ENCODE measurements at places on chromosomes 12 and 14.

DNA sequence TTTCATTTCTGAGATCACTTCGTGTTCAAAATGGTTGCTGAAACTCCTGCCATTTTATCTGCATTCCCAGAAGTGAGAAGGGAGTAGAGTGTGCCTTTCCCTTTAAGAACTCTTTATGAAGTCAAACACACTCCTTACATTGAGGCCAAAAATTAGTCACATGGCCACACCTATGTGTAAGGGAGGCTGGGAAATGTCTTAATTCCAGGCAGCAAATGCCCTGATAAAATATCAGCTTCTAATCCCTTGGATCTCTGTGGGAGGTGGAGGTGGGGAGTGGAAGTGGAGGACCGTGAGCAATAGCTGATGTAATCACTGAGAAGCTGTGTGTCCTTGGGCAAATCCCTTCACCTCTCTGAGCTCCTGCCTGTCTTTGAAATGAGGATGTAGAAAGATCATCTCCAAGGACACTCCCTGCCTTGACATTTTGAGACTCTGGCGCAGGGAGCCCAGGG is 22.7 kb upstream of the ANKRD9 start:
- no peak for DNase-seq

GRCh38 chr14:65566820-65567522 is 154.4 kb downstream of the FUT8 start:
- DNase-seq = no peak

DNA sequence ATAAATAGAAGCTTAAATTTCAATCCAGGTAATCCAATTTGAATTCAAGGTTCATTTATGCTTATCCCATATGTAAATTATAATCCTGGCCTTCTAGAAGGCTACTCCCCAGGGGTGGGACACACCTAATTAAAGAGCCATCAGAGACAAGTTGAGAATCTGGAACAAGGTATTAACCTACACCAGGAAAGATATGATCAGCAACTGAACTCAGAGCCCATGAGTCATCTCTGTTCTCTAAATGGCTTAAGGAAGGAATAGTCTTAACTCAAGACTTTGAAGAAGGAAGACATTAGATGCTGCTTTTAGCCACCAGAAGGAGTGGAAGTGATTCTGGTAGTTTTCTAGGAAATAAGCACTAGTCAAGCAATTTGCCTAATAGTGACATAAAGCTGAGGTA is 88.0 kb downstream of the KIF21A start:
- DNase-seq = no peak

GRCh38 chr12:120439646-120440247 is 1.8 kb downstream of the COX6A1 start:
- DNase-seq = peak; percentile 22

GRCh38 chr12:25992026-25992782 is 33.7 kb downstream of the RASSF8 start:
- no peak for DNase-seq

- DNase-seq = no peak
Observed at GRCh38 chr12:74319886-74320285, 217.7 kb upstream of the ATXN7L3B start.

GRCh38 chr14:31880935-31881334 is 196.2 kb upstream of the ARHGAP5 start:
- DNase-seq = peak; percentile 47

DNA sequence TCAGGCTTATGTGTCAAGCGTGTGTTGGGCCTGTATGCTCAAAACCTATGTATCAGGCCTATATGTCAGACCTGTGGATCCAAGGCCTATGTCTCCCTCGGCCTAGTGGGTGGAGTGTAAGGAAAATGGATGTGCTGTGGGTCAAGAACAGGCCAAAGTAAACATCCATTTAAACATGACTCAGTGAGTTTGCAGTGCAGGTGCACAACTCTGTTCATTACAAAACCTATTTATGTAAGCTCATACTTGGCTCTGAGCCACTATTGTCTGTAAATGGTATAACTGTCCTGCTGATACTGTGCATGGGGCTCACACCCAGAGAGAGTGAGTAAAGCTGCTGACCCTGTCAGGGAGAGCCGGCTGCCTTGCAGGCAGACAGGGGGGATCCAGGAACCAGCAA is 249.7 kb upstream of the AVPR1A start:
- DNase-seq = no peak

DNA sequence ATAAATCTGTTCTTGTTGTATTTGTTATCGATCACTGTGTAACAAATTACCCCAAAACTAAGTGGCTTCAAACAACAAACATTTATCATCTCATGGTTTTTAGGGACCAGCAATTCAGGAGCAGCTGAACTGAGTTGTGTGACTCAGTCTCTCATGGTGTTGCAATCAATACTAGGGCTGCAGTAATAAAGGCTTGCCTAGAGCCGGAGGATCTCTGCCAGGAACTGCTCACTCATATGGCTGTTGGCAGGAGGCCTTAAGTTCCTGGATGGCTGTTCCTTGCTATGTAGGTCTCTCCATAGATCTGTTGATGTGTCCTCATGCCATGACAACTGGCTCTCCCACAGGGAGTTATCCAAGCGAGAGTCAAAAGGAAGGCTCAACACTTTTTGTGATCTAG is 3.8 kb upstream of the PSMC6 start:
- peak; percentile 98 for DNase-seq

DNA sequence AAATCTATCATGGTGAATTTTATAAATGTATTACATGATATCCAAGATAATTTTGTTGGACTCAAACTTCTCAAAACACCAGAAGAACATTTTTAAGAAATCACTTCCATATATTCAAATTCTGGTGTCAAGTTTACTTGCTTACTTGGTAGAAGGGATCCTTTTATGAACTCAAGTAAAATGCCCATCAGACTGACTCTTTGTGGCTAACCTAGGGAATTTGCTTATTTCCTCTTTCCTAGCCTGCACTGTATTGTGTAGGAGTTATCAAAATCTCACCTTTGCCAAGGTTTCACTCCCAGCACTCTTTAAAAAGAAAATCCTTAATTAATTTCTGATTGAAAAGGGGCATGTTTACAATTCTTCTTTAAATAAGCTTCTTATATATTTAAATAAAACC is 196.5 kb downstream of the DUSP6 start:
- DNase-seq = no peak

DNA sequence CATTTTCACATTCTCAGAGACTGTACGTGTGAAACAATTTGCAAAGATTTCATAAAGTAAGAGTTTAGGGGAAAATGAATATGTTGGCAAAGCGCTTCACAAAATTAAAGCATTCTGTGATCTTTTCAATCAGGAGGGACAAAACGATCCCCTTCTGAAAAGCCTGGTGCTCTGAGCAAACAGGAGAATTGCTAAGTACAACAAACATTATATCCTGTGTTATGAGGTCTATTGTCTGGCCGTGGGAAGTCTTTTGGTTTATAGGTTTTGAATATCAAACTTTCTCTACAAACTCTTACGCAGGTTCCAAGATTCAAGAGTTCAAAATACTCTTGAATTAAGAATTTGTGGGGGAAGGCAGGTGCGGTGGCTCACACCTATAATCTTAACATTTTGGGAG is 7.2 kb upstream of the FOXN3 start:
- DNase-seq = no peak

GRCh38 chr12:24902511-24903328 is 46.2 kb downstream of the BCAT1 start:
- DNase-seq = no peak

GRCh38 chr12:115710104-115710564 is 567.4 kb downstream of the MED13L start:
- peak; percentile 55 for DNase-seq

DNA sequence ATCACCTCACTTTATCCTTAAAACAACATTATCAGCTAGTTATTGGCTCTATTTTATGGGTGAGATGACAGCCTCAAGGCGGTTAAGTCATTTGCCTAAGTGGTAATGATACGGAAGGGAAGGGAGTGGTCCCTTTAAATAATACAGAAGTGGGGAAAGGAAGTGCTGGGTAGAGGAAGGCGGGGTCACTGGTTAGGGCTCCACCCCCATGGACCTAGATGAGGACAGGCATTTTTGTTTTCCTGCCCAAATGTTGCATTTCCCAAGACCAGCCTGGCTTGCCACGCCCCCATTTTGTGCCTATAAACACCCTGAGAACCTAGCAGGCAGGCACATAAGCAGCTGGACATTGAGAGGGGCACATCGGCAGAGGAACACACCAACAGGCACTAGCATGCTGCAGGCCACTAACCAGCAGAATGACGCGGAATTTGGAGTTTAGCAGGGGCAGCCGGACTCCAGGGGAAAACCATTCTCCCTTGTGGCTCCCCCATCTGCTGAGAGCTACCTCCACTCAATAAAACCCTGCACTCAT is 100.9 kb downstream of the EPS8 start:
- DNase-seq = peak; percentile 29

GRCh38 chr12:85441025-85441424 is 161.0 kb downstream of the ALX1 start:
- DNase-seq = no peak

- DNase-seq = no peak
Observed at GRCh38 chr14:33943096-33943883, 7.6 kb downstream of the EGLN3 start.

DNA sequence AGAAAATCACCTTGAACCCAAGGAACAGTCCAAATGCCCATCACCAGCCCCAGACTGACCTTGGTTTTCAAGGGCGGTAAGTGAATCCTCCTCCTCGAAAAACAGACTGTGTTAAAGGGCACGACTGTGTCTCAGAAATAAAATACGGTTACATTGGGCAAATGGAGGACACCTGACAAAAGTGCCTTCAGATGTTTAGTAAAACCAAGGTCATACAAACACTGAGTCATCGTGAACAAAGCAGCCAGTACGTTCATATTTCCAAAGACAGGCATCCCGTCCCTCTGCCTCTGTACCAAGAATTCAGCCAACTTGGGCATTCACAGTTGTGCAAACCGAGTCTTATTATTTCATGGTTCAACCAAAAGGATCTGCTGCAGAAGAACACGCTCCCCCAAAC is 25.9 kb downstream of the FOXN3 start:
- no peak for DNase-seq

DNA sequence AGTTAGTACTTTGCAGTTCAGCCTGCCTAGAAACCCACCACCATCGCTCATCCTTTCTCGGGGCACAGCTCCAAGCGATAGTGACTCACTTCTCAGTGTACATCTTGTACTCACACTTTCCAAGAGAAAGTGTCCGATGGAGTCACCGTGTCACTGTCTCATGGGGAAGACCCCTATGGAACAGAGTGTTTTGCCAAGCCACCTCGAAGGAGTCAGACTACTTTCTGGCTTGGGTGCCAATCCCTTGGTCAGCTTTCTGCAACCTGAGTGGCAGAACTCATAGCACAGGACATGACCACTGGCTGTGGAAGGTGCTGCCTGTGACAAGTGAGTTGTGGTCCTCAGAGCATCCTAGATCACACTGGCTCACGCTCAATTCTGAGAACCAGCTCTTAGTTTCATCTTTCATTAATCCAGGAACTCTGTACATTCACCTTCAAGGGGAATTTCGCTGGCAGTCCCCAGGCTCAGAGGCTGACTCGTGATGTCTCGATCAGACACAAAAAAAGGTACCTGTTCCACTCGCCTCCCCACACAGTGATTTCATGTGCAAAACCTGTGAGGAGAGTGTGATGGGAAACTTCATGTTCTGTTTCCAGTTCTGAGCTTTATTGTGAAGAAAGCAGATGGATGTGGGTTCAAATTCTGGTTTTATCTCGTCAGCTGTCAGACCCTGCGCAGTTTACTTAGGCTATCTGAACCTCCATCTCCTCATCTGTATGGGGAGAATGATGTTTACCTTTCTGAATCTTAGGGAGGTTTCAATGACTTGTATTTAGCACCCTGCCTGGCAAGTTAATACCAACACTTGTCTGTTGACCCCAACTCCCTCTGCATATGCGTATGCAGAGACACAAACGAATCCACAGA is 127.3 kb upstream of the CCND2 start:
- no peak for DNase-seq

GRCh38 chr12:48812389-48812788 is 5.9 kb upstream of the CACNB3 start:
- no peak for DNase-seq

DNA sequence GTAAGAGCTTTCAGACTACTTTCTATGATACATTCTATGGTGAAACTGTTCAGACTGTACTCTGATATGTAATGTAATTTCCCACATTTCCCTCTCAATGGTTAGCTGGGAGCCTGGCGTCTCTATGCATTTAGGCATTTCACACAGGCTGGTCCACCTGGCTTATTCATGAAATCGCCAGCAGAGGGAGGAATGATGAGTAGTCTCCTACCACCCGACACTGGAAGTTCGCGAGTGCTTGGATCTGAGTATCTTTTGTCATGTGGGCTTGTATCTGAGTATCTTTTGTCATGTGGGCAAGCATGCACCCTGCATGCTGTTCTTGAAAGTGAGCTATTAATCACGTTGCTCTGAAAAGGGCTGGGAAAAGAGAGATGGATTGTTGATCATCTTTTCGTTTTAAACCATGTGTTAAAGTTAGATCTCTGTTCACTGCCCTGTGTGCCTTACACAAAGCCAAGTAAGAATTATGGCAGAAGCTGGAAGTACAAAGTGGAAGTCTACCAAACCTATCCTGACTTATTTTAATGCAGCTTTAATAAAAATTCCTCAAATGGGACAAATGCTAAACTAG is 235.0 kb downstream of the ATP23 start:
- DNase-seq = peak; percentile 3

GRCh38 chr12:68612202-68612601 is 1.5 kb downstream of the RAP1B start:
- no peak for DNase-seq

- no peak for DNase-seq
Observed at GRCh38 chr12:64767495-64767894, 8.3 kb upstream of the GNS start.

- no peak for DNase-seq
Observed at GRCh38 chr12:95240556-95240955, 22.9 kb downstream of the VEZT start.

DNA sequence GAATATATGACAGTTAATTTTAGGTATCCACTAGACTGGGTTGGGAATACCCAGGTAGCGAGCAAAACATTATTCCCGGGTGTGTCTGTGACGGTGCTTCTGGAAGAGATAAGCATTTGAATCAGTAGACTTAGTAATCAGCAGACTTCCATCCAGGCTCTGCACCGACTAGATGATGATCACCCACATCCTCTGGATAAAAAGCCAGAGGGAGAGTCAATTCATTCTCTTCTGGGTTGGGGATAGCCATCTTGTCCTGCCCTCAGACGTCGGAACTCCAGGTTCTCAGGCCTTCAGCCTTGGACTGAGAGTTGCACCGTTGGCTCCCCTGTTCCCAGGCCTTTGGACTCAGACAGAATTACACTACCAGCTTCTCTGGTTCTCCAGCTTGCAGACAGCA is 168.0 kb downstream of the PHLDA1 start:
- no peak for DNase-seq

GRCh38 chr12:1314523-1314922 is 279.9 kb downstream of the FBXL14 start:
- no peak for DNase-seq

DNA sequence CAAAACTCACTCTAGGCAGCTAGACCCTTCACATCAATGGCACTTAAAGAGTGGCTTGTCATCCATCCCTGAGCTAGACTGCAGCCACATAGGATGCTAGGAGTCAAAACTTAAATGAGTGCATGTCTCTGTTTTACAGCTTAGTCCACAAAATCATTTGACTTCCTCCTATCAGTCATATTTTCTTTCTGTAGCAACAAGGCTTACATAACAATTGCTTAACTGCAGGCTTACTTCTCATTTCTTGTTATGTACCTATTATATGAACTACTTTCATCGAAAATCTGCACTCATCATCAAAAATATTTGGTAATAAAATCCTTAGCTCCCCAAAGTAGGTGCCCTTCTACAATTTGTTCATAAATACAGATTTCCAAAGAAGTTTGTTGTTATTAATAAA is 30.1 kb downstream of the CLEC1A start:
- no peak for DNase-seq

- no peak for DNase-seq
Observed at GRCh38 chr12:51188359-51189051, 15.6 kb upstream of the TFCP2 start.

All from fibroblast of the conjunctiva (primary cell).